Activated CD8-positive, alpha-beta memory T cell treated with anti-CD3 and anti-CD28 coated beads for 4 hours (primary cell): ENCODE measurements at places on chromosomes 5 and 9.

- no peak for DNase-seq
Measured at GRCh38 chr9:105144841-105145240, 99.6 kb upstream of the SLC44A1 start.

GRCh38 chr5:94243612-94244011, 374.8 kb downstream of the KIAA0825 start:
- no peak for DNase-seq

- DNase-seq = no peak
Measured at GRCh38 chr5:173454736-173455598, 126.8 kb upstream of the STC2 start.

DNA sequence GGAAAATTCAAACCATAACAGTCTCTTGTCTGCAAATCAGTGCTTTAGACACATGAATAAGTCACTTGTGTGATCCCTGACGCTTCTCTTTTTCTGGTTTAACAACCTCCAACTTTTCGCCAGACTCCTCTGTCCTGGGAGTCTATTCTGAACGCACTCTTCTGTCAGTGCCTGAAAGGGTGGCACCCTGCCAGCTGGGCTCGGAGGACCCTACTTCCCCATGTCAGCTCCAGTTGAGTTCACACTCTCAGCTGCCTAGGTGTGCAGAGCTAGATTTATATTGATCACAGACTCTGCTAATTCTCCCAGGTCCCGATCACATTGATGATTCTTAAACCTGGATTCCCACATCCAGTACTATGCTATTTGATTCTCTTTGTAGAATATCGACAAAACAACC, 649.1 kb downstream of the BNC2 start:
- no peak for DNase-seq

DNA sequence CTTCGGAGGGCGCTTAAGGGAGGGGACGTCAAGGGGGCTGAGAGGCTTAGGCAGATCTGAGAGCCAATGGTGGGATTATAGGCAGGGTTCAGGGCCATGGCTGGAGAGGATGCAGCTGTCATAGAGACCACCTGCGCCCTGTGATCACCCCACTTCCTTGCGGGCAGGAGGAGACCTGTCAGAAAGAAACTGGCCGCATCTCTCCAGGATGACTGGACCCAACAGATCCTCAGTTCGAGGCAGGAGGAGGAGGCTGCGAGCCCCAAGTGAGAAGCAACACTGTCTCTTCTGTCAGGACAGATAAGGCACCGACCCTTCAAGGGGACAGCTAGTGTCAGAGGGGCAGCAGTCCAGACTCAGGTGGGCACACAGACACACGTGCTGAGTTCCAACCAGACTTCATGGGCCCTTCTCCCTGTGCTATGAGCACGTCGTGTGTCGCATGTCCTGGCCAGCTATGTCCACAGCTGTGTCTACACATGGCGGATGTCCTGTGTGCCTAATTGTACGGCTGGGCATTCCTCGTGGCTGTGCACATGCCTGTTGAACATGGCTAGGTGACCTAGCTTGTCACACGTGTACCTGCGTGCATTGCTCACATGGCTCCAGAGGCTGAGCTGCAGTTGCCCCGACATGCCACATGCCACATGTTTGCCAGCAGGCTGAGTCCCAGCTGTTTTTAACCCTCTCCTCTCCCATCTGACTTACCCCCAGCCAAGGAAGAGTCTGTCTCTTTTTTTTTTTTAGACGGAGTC, 583 bp upstream of the AQP3 start:
- no peak for DNase-seq
